ENCODE measurements at places on chromosomes 1 and 21. TPM values are rescaled to one million over a fixed set of nuclear protein-coding genes. Genes with fewer than 3 reads are reported as not detected.

The ATP1A4 gene
- total RNA-seq = not detected

The NEGR1 gene
- total RNA-seq = 1.6 TPM

The CATSPERE gene
- total RNA-seq = 2.0 TPM

The INTS7 gene
- total RNA-seq = 30.6 TPM

The AGL gene
- 29.4 TPM for total RNA-seq

The VCAM1 gene
- 0.31 TPM for total RNA-seq

The SPRR2F gene
- total RNA-seq = 4.0 TPM

The FALEC gene
- not detected for total RNA-seq

The CFAP141 gene
- not detected for total RNA-seq

The BARHL2 gene
- not detected for total RNA-seq

The SPATC1L gene
- 32.8 TPM for total RNA-seq

The LAMC1 gene
- 72.9 TPM for total RNA-seq

The CXADR gene
- total RNA-seq = 65.9 TPM

The SPATA45 gene
- total RNA-seq = not detected

The ERICH3 gene
- total RNA-seq = 1.1 TPM

The MAP3K21 gene
- total RNA-seq = 13.1 TPM

The PATJ gene
- 126 TPM for total RNA-seq

The SEMA4A gene
- total RNA-seq = 3.7 TPM

The SLC9C2 gene
- not detected for total RNA-seq

The CNN3 gene
- total RNA-seq = 342 TPM

The OR2L5 gene
- total RNA-seq = not detected

The PCBP3 gene
- 4.3 TPM for total RNA-seq

The C1orf216 gene
- 11.3 TPM for total RNA-seq

The FCRL1 gene
- not detected for total RNA-seq

The HPCA gene
- 1.1 TPM for total RNA-seq

The S100A7 gene
- not detected for total RNA-seq

The TUT4 gene
- 139 TPM for total RNA-seq

The GJA4 gene
- total RNA-seq = 42.2 TPM

The CD247 gene
- total RNA-seq = not detected

The GBP3 gene
- not detected for total RNA-seq

The SLC9A1 gene
- 23.3 TPM for total RNA-seq

The TSPAN1 gene
- total RNA-seq = 4.5 TPM

The OPN3 gene
- total RNA-seq = 19.9 TPM

The OR2T2 gene
- total RNA-seq = not detected

The TNNI3K gene
- not detected for total RNA-seq

The HRNR gene
- not detected for total RNA-seq

The ICOSLG gene
- total RNA-seq = 0.87 TPM

The OR2T33 gene
- not detected for total RNA-seq

The PGLYRP4 gene
- total RNA-seq = not detected

The TMPRSS15 gene
- total RNA-seq = not detected

The KCNT2 gene
- total RNA-seq = 26.1 TPM

The OLFML3 gene
- total RNA-seq = 12.9 TPM

The DBT gene
- total RNA-seq = 20.4 TPM
